ENCODE measurements at places on chromosomes 11 and 22.
A peak's percentile ranks its signal among the peaks of the same experiment; 100 is the strongest.

DNA sequence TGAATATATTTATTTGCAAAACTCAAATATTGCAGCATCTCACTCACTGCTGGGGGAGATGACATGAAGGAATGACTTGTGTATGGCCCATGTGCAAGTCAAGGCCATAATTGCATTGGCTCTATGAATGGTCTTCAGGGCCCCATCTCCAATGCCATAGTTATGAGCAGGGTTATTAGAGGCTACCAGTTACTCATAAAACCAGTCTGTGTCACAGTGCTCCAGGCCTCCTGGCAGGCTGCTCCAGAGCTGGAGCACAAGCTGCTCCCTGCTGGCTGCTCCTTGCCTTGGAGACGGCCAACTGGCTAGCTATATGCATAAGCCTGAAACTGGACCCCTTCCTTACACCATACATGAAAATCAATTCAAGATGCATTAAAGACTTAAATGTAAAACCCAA lies 145.7 kb downstream of the TRPC6 start:
- no peak for DNase-seq

DNA sequence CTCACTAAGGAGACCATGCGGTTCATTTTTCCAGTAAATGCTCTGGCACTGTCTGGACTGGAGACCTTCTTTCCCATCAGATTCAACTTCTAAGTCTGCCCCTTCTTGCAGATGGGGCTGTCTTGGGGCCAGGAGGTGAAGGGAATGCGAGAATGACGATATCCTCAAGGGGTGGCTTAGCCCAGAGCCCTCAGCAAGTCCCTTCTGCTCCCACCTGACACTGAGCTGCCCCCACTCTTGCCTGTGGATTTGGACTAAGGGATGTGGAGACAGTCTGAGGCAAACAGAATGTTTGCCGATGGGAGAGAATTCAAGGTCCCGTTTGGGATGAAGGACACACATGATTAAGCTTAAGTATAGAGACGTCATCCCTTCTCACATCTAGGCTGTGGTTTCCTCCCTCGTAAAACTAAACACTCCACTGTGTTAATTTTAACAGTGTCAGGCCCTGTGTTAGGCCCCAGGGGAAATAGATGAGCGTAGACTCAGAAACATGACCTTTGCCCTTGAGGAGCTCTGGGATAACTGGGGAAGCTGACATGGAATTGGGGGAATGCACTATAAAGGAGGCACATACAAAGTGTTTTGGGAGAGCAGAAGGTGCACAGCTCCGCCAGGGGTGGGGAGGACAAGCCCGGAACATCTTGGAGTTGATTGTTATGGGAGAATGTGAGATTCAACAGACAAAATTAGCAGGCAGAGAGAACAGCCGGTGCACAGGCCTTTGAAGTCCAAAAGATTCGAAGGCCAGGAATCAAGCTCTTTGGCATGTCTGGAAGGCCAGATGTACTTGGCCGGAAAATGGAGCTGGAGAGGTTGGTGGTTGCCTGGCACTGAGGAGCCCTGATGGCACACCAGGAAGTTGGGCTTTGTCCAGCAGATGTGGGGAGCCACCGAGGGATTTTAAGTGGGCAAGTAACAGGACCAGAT lies 71.6 kb downstream of the ST3GAL4 start:
- DNase-seq = no peak

DNA sequence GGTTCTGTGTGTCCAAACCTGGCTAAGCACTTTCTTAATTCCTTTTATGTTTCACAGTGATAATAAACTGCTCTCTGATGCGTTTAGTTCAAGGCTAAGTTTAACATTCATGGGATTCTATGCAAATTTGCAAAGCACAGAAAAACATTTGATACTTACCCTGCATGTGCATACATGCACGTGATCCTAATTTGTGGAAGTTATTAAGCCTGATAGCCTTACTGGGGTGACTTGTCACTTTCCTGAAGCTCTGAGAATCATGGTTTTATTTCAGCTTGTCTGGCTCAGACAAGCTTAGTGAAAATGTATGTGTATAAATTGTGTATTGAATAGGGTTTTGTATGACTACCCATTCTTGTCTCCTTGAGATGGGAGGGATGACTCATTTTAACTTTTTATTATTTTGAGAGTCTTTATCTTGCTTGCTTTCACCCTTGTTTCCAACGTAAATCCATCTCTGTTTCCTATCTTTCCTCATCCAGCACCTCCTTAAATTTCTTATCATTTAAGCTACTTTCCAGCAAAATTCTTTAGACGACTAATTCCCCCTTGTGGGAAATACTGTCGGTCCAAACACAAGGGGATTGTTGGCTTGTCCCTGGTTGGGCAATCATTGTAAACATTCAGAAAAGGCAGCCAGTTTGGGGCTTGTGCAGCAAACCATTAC lies 167.1 kb downstream of the C11orf91 start:
- no peak for DNase-seq

DNA sequence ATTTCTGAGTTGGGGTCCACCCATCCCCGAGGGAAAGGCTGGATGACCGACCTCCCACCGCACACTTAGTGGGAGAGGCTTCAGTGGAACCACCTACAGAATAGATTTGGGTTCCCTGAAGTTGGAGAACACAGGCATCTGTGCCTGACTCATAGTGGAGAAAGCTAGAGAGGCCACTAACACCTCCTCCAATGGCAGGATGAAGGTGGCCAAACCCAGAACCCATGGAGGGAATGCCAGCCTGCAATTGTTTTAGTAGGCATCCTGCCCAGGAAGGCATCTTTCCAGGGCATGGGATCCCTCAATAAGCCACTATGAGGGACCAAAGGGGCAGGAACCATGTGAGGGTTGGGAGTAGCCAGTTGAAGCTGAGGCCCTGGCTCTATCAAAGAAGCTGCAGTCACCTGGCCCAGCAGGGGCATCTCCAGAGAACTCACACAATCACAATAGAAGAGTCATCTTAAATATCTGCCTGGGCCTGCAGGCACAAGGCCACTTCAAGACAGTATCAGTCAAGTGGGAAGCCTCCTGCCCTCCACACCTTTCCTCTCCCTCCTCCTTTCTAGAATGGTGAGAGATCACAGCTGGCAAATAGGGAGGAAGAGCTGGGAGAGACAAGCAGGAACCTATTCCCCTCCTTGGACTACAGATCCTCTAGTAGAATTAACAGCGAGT lies 124.1 kb upstream of the CSNK2A3 start:
- no peak for DNase-seq

- DNase-seq = no peak
Observed at GRCh38 chr11:9568854-9569587, 4.4 kb upstream of the WEE1 start.

GRCh38 chr11:122146475-122146874 lies 30.5 kb upstream of the BLID start:
- DNase-seq = no peak

GRCh38 chr11:119100994-119101758 lies 477 bp downstream of the DPAGT1 start:
- no peak for DNase-seq

DNA sequence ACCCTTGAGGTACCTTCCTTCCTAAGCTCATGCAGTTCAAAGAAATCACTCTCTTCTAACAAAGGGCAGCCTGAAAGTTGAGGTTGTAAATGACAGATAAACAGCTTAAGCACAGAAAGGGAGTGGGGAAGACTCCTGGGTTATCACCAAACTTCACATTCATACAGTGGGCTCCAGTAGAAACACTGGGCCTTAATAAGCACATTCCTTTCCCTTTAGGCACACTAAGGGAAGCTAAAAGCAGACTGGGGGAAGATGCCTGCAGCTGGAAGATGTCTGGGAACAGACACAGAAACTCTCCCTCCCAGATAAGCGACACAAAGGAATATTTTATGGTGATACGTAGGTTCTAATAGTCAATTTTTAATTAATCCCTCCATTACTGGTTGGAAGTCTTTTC lies 350.3 kb upstream of the MPPED2 start:
- no peak for DNase-seq

DNA sequence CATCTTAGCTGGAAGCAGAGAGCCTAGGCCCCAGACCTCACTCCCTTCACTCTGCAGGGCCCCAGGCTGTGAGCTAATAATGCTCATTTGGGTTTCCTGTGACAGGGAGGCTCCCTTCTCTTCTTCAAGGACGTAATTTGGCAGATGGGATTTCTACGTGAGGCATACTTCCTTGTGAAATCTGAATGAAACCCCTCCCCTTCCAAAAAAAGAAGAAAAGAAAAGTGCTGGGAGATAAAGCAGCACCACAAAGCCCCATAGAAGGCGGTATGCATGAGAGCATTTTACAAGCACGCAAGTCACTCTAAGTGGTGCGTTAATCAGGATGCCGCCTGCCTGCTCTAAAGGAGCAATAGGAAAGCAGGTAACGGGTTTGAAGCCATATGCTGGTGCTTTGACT lies 5.7 kb downstream of the P2RX3 start:
- DNase-seq = no peak

- no peak for DNase-seq
Observed at GRCh38 chr11:61785837-61786402, 6.5 kb downstream of the TMEM258 start.

- peak; percentile 68 for DNase-seq
Observed at GRCh38 chr11:67022961-67023956, at the start of gene SYT12. Gene SYT12, plus strand, starts transcription at chr11:67023134. Its CDS starts 7,011 bp downstream, at chr11:67030145.

- no peak for DNase-seq
Observed at GRCh38 chr11:35593143-35593542, 25.1 kb upstream of the FJX1 start.

DNA sequence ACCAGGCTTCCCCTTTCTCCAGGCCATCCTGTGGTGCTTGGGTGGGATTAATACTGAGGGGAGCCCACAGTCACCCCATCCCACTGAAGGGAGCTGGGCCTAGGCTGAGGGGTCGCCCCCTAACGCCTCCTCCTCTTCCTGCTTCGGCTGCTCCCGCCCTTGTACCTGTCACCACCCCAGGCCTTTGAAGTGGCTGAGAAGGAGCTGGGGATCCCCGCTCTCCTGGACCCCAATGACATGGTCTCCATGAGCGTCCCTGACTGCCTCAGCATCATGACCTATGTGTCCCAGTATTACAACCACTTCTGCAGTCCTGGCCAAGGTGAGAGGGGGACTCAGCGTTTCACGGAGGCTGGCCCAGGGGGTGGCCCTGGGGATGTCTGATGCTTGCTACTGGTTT lies 6.1 kb downstream of the MICALL1 start:
- DNase-seq = no peak

DNA sequence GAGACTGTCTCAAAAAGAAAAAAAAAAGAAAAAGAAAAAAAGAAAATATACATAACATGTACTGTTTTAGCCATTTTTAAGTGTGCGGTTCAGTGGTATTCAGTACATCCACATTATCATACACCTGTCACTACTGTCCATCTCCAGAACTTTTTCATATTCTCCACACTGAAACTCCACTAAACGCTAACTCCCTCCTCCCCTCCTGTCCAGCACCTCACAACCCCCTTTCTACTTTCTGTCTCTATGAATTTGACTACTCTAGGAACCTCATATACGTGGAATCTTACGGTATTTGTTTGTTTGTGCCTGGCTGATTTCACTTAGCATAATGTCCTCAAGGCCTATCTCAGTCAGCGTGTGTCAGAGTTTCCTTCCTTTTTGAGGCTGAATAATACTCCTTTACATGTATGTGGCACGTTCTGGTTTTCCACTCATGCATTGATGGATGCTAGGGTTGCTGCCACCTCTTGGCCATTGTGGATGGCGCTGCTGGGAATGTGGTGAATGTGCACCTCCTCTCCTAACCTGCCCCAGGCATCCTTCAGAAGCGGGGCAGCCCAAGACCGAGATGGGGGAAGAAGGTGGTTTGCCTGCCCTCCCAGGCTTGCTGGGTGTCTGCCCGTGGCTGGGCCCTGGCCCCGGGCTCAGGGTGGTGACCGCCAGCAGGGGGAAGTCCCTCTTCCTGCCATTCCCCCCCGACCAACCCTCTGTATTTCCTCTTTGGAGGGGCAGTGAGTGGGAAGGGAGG lies 60.5 kb downstream of the BCR start:
- peak; percentile 77 for DNase-seq

- no peak for DNase-seq
Observed at GRCh38 chr11:123391646-123392348, 38.3 kb upstream of the GRAMD1B start.

- DNase-seq = no peak
Observed at GRCh38 chr11:8055091-8055835, 25.7 kb upstream of the TUB start.

- DNase-seq = no peak
Observed at GRCh38 chr11:18366286-18366685, 28.1 kb upstream of the LDHA start.

DNA sequence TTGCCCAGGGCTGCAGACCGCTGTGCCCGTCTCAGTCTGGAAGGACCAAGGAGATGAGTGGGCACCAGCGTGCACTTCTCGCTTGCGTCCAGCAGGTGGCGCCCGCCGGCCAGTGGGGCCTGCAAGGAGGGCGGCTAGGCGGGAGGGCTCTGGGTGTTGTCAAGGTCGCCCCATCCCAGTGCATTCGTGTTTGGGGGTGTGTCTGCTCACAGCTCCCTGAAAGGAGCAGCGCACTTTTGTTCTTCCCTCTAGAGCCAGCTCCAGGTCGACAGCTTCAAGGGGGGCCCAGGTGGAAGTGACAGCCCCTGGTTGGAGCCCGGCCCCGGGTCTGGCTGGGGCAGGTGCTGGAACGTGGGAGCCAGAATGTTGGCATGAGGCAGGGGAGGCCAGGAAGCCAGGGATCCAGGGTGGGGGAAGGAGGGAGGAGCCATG lies 23.4 kb upstream of the MPPED1 start:
- DNase-seq = peak; percentile 91

GRCh38 chr22:48953830-48954229 lies 873.8 kb downstream of the BRD1 start:
- no peak for DNase-seq

GRCh38 chr11:34298871-34299270 lies 58.9 kb downstream of the ABTB2 start:
- no peak for DNase-seq

- DNase-seq = no peak
Observed at GRCh38 chr11:45455536-45455935, 169.4 kb upstream of the SYT13 start.

DNA sequence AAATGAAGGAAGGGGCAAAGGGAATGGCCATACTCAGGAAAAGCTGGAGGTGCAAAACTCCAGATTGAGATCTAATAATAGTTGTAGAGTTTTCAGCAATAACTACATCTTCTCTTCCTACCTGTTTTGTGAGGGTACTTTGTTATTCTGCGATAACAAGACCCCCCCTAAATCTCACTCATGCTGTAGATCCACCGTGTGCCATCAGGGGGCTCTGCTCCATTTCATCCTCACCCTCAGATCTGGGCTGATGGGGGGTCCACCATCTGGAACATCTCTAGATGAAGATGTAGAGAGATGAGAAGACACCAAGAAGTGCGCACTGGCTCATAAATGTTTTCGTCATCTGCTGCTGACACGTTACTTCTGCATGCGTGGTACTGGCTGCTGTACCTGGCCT lies 135.9 kb upstream of the KIRREL3 start:
- DNase-seq = no peak

GRCh38 chr22:37282385-37282677 lies at the start of gene CYTH4:
Gene CYTH4, plus strand, starts transcription at chr22:37282508. Its CDS starts 62 bp downstream, at chr22:37282570.
- DNase-seq = peak; percentile 90

- DNase-seq = no peak
Observed at GRCh38 chr11:60482361-60482760, 10.2 kb upstream of the MS4A12 start.
